ENCODE measurements at places on chromosomes 12 and 14.

GRCh38 chr12:18492372-18493025 lies 231.2 kb downstream of the PIK3C2G start:
- no peak for DNase-seq

- no peak for DNase-seq
Observed at GRCh38 chr12:5716976-5717375, 228.1 kb downstream of the ANO2 start.

- DNase-seq = peak; percentile 26
Observed at GRCh38 chr14:21525962-21526671, at the start of gene SALL2. TSS of gene SALL2 (minus strand) at chr14:21526346. CDS start at chr14:21526127, 219 bp downstream.

GRCh38 chr12:96258104-96258961 lies 64.2 kb downstream of the ELK3 start:
- no peak for DNase-seq

DNA sequence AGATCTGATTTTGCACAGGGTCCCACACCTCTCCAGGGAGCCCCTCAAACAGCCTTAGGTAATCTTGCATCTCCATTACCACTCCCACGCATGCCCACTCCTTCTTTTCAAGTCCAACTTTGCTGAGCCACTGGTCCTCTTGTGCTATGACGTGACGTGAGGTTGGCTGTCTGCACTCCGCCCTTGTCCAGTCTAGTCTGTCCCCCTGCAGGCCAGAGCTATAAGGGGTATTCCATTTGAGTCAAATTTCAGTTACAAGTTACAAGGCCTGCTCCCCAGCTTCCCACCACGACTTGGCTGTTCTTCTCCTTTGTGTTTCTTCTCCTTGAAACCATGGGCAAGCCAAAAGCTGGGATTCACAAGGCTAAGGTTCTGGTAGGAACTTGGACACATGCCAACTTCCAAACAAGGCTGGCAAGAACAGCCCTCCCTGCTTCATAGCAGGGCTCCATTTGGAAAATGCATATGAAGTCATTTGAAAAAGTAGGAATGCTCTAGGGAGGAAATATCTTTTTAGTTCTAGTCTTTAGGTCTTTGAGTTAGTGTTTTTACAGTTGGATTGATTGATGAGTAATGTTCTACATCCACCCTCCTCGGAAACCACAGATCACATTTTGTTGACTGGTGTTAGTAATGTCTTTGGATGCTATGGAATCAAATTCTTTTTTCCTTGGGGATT lies 49.1 kb downstream of the KCNA1 start:
- no peak for DNase-seq

All from HFF-Myc (cell line).